ENCODE measurements at places on chromosomes 12 and 14.

DNA sequence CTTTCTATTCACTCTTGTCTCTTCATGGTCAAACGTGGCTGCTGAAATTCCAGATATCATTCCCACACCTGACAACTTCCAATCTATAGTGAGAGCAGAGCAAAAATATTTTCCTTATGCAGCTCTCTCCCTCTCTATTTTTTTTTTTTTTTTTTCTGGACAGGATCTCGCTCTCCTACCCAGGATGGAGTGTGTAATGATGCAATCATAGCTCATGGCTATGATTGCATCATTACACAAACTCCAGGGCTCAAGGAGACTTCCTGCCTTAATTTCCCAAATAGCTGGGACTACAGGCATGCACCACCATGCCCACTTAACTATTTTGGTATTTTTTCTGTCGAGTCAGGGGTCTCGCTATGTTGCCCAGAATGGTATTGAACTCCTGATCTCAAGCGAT, 1398.9 kb downstream of the AACS start:
- H3K27ac ChIP-seq: no peak overlapping the region
- no peaks in the 10 kb centered on the region for H3K4me1 ChIP-seq
- DNase-seq: no peak
- no peaks in the 10 kb centered on the region for H3K36me3 ChIP-seq
- H3K4me3 ChIP-seq: no peak overlapping the region

- DNase-seq: no peak
- peaks cover 20% of the 10 kb centered on the region for H3K36me3 ChIP-seq
- H3K27me3 ChIP-seq: no peaks in the 10 kb centered on the region
Measured at GRCh38 chr12:53198486-53199110, 8.5 kb downstream of the ITGB7 start.

DNA sequence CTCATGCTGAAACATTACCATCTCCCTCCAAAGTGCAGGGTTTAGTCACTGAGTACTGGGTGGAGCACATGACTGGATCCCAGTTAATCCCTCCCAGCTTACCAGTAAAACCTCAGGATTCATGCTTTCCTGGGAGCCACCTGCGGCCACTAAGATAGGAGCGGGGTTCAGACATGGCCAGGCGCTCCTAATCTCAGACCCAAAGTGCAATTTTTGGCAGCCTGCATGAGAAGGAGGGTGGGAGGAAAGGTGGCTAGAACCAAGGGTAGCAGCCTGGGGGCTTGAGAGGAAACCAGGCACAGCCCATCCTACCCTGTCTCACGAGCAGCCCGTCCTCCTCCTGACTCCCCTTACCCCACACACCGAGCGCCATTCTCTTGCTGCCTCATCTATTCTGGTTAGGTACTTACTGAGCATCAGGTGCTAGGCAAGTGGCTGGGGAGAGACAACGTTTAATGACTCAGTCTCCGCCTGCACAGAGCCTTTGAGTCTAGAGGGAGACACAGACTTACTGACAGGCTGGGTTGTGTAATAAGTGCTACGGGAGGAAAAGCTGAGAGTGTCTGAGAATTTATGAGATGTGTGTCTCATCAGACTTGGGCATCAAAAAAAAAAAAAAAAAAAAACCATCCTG, 9.9 kb downstream of the GPRC5A start:
- H3K36me3 ChIP-seq: no peaks in the 10 kb centered on the region
- peaks cover 4% of the 10 kb centered on the region for H3K27me3 ChIP-seq
- peak; percentile 59 for DNase-seq
- no peak overlapping the region for H3K4me3 ChIP-seq
- no peak overlapping the region for H3K27ac ChIP-seq
- peaks cover 27% of the 10 kb centered on the region for H3K4me1 ChIP-seq

GRCh38 chr12:110741341-110742095, 1.2 kb downstream of the PPP1CC start:
- H3K4me1 ChIP-seq: peaks cover 49% of the 10 kb centered on the region
- H3K27ac ChIP-seq: peak overlapping the region; percentile 98
- DNase-seq: peak; percentile 56
- H3K36me3 ChIP-seq: peaks cover 38% of the 10 kb centered on the region
- H3K27me3 ChIP-seq: no peaks in the 10 kb centered on the region
- H3K4me3 ChIP-seq: peak overlapping the region; percentile 99

DNA sequence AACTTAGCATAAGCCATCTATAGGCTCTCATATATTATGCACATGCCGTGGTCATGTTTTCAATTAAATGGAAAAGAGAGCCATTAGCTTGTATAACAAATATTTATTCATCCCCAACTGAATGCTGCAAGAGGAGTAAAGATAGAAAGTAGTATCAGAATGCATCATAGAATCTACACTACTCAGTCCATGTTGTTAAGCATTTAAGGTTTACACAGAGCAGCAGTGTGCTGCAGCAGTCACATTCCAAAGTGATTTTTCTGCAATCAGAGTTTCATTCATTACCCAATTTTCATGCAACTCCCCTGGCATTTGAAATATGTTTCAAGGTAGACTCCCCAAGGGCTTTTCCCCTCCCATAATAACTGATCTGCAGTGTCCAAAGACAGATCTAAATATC, 82.2 kb upstream of the LMO3 start:
- H3K27me3 ChIP-seq: no peaks in the 10 kb centered on the region
- H3K4me3 ChIP-seq: no peak overlapping the region
- H3K36me3 ChIP-seq: no peaks in the 10 kb centered on the region
- no peaks in the 10 kb centered on the region for H3K4me1 ChIP-seq
- DNase-seq: no peak
- no peak overlapping the region for H3K27ac ChIP-seq

DNA sequence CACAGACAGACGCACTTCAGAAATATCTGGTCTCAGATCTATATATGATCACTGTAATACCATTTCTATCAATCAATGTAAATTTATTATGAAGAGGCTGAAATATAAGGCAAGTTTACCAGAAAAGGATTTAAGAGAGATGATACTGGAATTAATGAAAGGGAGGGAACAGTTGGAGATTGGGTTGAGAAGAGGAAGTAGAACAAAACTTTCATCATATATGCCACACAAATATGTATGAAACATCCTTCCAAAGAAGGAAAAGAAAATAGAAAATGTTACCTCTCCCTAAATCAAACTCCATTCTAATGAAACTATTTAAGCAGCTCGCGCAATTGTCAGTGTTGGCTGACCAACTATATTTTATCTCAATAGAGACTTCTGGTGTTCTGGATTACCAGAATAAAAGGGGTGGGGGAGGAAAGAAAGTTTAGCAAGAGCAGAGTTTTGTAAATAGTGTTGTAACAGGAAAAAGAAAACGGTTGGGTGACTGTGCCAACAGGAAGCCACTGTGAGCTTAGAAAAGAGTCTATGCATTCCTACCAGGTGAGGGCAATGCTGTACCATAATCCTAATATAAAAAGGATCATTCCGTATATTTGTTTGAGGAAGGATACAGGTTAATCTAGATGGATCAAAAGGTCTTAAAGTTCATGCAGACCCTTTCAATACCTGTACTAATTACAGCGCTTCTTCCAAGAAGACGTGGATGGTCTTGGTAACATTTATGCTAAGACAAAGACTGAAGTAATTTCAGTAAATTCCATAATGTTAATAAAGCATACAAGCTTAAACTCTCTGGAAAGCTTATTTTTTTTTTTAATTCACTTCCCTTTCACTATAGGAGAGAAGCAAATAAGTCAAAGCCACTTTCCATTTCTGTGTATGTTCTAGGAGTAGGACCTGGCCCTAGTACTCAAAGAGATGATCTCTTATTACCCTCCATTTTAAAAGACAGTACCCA, 14.5 kb upstream of the LLPH start:
- no peak overlapping the region for H3K4me3 ChIP-seq
- no peaks in the 10 kb centered on the region for H3K27me3 ChIP-seq
- H3K4me1 ChIP-seq: peaks cover 16% of the 10 kb centered on the region

- no peak overlapping the region for H3K4me3 ChIP-seq
- no peaks in the 10 kb centered on the region for H3K27me3 ChIP-seq
- H3K36me3 ChIP-seq: peaks cover 88% of the 10 kb centered on the region
- peak overlapping the region; percentile 61 for H3K27ac ChIP-seq
- no peak for DNase-seq
- peaks cover 54% of the 10 kb centered on the region for H3K4me1 ChIP-seq
Measured at GRCh38 chr12:9692909-9693308, 23.4 kb downstream of the CLEC2D start.

- H3K27ac ChIP-seq: no peak overlapping the region
- H3K27me3 ChIP-seq: peaks cover 16% of the 10 kb centered on the region
- DNase-seq: no peak
- no peaks in the 10 kb centered on the region for H3K36me3 ChIP-seq
Measured at GRCh38 chr12:52248541-52249461, 15.8 kb downstream of the KRT7 start.

GRCh38 chr14:68235011-68235410, 415.4 kb downstream of the RAD51B start:
- no peak overlapping the region for H3K27ac ChIP-seq
- H3K36me3 ChIP-seq: peaks cover 4% of the 10 kb centered on the region
- no peak overlapping the region for H3K4me3 ChIP-seq
- peaks cover 10% of the 10 kb centered on the region for H3K4me1 ChIP-seq
- DNase-seq: no peak
- no peaks in the 10 kb centered on the region for H3K27me3 ChIP-seq

GRCh38 chr12:107657133-107657532, 28.5 kb upstream of the PWP1 start:
- DNase-seq: no peak
- H3K36me3 ChIP-seq: peaks cover 2% of the 10 kb centered on the region
- no peak overlapping the region for H3K4me3 ChIP-seq
- H3K4me1 ChIP-seq: peaks cover 8% of the 10 kb centered on the region
- H3K27me3 ChIP-seq: no peaks in the 10 kb centered on the region
- no peak overlapping the region for H3K27ac ChIP-seq

DNA sequence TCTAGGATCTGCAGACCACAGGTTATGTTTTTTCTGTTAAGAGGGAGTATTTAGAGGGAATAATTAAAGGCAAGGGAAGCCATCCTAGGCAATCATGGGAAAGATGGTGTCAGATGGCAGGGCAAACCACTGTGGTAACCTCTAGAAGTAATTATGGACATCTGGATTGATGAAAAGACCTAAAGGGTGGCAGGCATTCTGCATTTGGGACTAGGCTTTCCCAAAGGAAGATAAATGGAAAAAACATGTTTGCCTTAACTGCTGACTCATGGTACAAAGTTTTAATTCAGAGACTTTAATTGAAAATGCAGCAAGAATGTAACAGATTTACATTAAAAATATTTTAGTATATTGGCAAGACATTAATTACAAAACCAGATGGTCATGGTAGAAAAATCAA, 88.1 kb downstream of the TMEM30B start:
- H3K4me3 ChIP-seq: no peak overlapping the region
- peaks cover 24% of the 10 kb centered on the region for H3K27me3 ChIP-seq
- H3K4me1 ChIP-seq: peaks cover 9% of the 10 kb centered on the region
- H3K36me3 ChIP-seq: no peaks in the 10 kb centered on the region
- no peak overlapping the region for H3K27ac ChIP-seq

- no peaks in the 10 kb centered on the region for H3K4me1 ChIP-seq
- H3K36me3 ChIP-seq: no peaks in the 10 kb centered on the region
- no peak for DNase-seq
- H3K27ac ChIP-seq: no peak overlapping the region
Measured at GRCh38 chr12:117523971-117524370, 162.5 kb upstream of the NOS1 start.

DNA sequence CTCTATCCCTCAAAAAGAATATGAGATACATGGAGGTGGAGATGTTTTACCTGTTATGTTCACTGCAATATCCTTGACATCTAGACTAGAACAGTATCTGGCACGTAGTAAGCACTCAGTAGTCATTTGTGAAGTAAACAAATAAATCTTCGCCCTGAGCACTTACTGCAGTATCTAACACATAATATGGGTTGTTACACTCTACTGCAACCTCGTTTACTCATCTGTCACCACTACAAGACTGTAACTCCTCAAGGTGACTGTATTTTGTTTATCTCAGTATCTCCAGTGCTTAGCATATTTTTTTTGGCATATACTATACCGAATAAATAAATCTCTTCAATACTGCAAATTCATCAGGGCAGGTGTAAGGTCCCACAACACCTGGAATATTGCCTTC, 66.1 kb downstream of the WASHC3 start:
- no peaks in the 10 kb centered on the region for H3K36me3 ChIP-seq
- no peak for DNase-seq
- no peak overlapping the region for H3K27ac ChIP-seq
- H3K27me3 ChIP-seq: peaks cover 12% of the 10 kb centered on the region
- no peaks in the 10 kb centered on the region for H3K4me1 ChIP-seq

DNA sequence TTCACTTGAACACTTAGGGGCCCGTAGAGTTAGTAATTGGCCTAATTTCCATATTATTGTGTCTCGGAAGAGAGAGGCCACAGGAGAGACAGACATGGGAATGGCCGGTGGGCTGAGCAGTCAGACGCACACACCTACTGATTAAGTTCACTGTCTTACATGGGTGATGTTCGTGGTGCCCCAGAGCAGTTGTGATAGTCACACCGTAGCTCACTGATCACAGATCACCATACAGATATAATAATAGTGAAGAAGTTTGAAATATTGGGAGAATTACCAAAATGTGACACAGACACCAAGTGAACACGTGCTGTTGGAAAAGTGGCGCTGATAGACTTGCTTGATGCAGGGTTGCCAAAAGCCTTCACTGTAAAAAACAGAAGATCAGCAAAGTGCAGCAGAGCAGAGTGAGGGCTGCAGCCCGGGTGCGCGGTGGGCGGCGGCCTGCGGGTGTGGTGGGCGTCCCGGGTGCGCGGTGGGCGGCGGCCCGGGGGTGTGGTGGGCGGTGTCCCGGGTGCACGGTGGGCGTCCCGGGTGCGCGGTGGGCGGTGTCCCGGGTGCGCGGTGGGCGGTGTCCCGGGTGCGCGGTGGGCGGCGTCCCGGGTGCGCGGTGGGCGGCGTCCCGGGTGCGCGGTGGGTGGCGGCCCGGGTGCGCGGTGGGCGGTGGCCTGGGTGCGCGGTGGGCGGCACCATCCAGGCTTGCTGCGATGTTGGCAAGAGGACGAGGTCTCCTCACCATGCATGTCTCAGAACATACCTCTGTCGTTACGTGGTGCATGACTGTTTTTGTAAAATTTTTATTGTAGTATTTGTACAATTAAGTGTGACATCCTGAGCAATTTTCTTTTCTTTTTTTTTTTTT, 34.3 kb upstream of the TEX22 start:
- no peak overlapping the region for H3K27ac ChIP-seq
- peaks cover 5% of the 10 kb centered on the region for H3K27me3 ChIP-seq
- H3K4me3 ChIP-seq: no peak overlapping the region
- DNase-seq: no peak
- peaks cover 14% of the 10 kb centered on the region for H3K4me1 ChIP-seq
- H3K36me3 ChIP-seq: no peaks in the 10 kb centered on the region

DNA sequence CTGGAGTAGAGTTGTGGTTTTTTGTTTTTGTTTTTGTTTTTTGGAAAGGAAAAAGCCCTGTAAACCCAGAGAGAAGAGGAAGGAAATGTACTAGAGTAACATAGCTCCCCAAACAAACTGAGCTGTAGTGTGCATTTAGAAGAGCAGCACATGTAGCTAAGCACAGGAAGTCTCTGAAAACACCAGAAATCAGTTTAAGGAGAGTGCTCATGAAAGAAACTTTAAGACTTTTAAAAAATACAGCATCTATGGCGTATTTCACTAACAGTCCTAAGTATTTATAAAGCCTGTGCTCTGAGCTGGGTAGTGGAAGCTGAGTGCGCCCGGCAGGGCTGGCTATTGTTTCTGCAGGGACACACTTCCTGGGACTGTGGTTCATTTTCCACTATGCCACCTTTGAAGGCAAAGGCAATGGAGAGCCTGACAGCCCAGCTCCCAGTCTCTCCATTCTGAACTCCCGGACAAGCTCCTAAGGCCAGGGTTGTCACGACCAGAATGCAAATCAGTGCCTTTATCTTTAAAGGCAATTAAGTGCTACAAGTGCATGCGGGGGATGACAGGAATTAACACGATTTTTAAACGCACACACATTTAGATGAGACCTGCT, 45.4 kb downstream of the NIN start:
- H3K4me3 ChIP-seq: no peak overlapping the region
- H3K27ac ChIP-seq: no peak overlapping the region
- H3K4me1 ChIP-seq: peaks cover 66% of the 10 kb centered on the region
- H3K27me3 ChIP-seq: no peaks in the 10 kb centered on the region
- no peak for DNase-seq
- H3K36me3 ChIP-seq: peaks cover 18% of the 10 kb centered on the region

All from activated naive CD4-positive, alpha-beta T cell treated with anti-CD3 and anti-CD28 coated beads for 36 hours (primary cell).